ENCODE measurements at places on chromosomes 11 and 22.
A peak's percentile ranks its signal among the peaks of the same experiment; 100 is the strongest.

DNA sequence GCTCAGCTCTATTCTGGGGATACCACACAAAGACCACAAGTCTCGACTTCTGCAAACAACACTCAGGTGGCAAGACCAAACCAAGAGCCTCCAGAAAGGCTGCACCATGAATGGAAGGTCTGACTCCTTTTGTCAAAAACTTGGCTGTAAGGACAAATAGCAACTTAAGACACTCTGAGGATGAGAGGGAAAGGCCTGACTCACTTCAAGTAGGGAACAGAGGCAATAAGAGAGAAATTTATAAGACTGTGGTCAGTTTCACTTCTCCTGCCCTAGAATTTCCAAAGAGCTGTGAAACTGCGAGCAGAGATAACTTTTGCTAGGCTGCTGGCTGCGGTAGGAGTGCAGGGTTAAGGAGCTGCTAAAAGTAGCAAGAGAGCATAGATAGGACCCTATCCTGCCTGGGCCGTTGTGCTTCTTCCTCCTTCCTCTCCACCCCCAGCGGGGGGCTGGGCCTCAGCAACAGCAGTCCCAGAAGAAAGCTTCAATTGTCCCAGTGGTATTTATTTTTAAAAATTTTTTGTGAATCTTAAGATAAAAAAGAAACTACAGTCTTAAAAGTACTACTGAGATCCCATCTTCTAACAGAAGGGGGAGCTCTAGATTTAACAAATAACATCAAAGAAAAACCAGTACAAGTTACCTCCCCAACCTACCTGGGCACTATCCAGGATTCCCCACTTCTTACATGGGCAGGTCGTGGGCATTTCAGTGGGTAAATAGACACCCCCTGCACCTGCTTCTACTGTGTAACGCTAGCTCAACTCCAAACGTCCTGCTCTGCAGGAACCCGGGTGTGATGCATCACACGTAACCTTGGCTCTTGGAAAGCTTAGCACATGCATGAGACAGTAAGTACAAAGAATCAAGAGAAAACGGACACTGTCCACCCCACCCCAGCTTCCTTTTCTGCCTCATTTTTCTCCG lies 66.4 kb downstream of the SGSM3 start:
- no peak for DNase-seq

DNA sequence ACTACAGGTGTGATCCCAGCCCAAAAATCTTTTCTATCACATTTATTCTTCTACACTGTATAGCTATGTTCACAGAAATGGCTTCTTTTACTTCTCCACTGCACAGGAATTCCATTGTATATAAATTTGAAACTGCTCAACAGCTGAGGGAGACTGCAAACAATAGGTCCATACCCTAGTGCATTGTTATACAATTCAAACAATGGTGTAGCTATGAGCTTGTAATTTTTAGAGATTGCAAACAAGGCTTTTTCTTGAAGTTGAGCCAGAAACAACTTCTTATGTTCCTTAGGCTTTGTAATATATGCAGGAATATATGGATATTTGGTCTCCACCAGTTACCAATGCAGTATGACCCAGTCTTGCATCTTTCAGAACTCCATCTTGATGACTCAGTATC lies 19.5 kb upstream of the SIK3 start:
- DNase-seq = no peak

DNA sequence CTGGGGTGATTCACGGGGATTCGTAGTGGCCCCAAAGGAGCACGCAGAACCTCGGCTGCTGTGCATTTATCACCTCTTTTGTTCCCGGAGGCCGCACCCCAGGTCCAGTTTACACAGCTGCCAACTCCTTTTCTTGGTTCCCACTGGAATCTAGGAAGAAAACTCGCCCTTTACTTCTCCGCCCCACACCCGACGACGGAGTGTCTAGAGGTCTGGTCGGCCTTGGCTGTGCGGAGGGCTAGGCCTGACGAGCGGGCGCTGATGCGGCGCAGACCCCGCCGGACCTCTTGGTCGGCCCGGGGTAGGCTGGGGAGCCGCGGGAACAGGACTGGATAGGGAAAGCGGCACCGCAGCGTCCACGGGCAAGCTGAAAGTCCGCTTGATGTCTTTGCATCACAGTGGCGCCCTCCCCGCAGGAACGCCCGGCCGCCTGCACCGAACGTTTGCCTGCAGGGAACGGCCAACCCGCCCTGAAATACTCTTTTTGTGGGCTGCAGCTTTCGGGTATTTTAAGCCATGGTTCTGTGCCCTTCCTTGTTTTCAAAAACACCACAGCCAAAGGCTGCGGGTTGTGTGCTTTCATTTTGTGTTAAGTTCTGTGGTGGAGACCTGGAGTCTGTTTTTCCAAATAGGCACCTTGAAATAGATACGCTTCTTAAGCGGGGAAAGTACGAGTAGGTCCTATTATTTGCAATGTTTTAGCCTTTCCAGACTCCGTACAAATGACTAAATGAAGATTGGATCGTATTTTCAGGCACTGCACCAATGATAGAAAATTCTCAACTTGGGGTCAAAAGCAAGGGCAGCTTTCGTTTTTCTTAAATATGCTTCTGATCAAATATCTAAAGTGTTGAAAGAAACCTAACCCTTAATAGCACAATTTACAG lies 829 bp upstream of the ZBED5 start:
- peak; percentile 73 for DNase-seq

DNA sequence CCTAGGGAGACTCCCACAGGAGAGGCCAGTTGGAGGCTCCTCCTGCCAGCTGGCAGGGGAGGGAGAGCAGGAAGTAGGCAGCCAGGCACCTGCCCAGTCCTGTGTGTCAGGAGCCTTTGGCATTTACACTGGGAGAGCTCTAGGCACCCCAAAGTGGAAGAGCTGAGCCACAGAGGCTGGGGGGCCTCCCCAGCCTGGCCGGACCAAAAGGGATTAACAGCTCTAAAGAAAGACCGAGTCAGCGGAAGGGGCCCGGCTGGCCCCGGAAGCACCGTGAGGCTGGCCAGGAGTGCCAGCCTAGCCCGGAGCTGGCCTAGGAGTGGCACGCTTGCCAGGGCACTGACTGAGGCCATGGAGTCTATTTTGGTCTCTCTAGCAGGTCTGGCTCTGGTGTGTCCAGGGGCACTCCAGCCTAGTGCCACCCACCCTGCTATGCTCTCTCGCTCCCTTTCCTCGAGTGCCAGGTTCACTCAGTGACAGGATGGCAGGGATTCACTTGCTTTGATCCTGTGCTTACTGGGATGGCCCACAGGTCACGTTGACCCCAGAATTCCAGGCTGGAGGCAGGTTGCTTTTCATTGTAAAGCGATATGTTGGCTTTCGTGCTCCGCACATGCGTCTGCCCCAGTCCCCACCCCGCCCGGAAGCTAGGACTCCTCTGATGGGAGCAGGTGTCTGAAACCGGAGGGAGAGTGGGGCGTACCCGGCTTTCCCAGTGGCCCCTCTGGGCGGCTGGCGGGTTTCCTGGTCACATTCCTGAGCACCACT lies 3.3 kb upstream of the KMT5B start:
- DNase-seq = no peak

- DNase-seq = no peak
These were observed 234.5 kb downstream of the NXPE2 start for GRCh38 chr11:114912826-114913225.
